ENCODE measurements at places on chromosomes 1 and 21.

DNA sequence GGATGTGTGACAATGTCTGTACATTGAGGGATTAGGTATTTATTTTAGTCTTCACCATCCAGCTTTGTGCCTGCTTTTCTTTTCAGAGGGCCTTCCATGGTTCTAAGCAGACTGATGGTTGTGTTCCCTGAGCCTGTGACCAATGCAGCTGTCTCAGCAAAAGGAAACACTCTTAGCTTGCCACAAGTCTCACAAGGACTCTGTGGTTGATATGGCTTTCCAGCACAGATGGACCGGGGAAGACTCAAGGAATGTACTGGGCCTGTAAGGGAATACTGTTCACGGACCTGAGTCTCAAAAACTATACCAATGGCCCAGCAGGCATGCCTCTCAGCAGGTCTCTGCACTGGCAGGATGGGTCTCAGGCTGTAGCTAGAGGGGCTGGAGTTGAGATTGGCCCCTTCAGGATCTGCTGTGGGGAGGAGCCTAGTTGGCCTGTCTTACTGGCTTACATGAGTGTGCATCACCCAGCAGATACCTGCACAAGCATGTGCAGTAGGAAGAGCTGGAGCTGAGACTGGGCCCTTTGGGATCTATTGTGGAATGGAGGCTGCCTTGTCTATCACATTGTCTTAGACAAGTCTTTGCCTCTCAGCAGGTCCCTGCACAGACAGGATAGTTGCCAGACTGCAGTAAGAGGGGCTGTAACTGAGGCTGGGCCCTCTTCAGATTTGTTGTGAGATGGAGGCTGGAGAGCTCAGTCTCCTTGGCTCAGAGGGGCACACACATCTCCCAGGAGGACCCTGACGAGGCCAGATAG, 52.0 kb upstream of the PDC start:
- DNase-seq, result no peak

- no peak for DNase-seq
Observed at GRCh38 chr1:89660224-89661061, 27.5 kb downstream of the LRRC8C start.

- no peak for DNase-seq
Observed at GRCh38 chr1:1776672-1777582, 1.3 kb downstream of the NADK start.

GRCh38 chr21:43206231-43207042, 37.6 kb downstream of the CRYAA start:
- no peak for DNase-seq

- DNase-seq, result no peak
Observed at GRCh38 chr21:46636181-46636512, 673 bp downstream of the PRMT2 start.

GRCh38 chr1:60866226-60866900, 216.0 kb upstream of the NFIA start:
- no peak for DNase-seq

DNA sequence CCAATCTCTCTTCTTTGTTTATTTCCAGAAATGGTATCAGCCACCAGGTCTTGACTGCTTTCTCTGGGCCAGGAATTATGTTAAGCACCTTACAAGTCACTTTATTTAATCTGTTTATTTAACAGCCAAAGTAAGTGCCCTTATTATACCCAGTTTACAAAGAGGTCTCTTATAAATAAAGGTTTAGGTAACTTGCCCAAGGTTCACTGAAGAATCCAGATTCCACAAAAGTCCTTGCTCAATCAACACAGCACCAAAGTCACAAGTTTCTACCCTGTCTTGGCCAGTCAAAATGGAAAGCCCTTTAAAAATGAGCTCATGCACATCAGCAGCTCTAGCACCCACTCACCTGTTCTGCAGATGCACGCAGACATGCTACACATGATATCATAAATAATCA, 28.0 kb upstream of the ATP1A1 start:
- no peak for DNase-seq

DNA sequence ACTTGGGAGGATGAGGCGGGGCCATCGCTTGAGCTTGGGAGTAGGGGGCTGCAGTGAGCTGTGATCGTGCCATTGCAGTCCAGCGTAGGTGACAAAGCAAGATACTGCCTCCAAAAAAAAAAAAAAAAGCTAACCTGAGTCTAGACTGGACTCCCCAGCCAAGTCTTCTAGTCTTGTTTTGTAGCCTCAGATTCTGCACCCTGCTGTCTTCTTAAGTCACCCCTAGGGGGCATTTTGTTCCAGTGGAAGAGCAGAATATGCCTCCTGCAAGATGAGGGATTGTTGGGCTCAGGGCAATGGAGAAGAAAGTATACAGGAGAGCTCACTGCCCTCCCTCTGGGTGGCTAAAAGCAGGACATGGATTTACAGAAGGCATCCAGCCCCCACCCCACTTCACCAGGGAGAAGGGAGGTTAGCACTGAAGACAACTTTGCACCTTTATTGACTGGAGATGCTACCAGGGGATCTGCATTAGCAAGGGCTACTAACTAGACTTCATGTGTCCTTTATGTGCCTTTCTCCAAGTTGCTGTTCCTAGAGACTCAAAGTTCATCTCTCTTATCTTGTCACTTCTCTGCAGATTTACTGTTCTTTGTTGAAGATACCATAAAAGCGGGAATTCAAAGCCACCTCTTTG, 15.3 kb upstream of the RNF187 start:
- DNase-seq, result no peak

DNA sequence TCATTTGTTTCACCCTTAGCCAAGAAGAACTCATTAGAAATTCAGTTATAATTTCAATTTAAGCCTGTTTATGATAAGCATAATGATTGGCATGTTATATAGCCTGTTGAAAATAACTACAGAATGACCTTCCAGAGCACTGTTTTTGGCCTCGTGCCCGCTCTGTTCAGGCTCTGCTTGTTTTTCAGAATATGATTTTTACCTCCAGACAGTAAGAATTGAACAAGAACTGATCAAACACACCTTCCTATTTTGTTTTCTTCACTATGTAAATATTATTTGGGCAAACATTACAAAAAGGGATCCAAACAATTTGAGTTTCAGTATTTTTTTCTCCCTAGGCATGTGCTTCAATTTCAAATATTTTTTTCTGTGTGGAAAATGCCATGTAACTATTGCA, 48.1 kb upstream of the ANGPTL1 start:
- DNase-seq, result no peak

DNA sequence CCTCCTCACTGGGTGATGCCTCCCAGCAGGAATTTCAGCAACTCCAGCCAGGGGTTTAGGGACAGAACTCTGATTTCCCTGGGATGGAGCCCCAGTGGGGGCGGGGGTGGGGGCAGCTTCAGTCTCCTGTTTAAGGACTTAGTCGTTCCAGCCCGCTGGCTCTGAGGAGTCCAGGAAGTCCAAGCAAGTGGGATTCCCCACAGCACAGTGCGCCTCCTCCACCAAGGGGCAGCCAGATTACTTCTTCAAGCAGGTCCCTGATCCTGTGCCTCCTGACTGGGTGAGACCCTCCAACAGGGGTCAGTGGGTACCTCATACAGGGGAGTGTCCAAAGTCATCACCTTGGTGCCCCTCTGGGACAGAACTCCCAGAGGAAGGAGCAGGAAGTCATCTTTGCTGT, 1438.4 kb upstream of the B3GALT2 start:
- DNase-seq, result no peak

DNA sequence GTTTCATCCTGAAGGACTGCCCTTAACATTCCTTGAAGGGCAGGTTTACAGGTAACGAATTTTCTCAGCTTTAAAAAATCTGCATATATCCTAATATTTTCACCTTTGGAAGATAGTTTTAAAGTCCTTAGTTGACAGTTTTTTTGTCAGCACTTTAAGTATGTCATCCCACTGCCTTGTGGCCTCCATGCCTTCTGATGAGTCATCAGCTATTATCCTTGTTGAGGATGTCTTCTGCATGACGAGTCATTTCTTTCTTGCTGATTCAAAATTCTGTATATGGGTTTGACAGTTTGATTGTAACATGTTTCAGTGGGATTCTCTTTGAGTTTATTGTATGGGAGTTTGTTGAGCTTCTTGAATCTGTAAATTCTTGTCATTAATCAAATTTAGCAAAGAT, 500.6 kb downstream of the DISC1 start:
- peak; percentile 52 for DNase-seq

GRCh38 chr1:21335750-21336224, 45.5 kb upstream of the ECE1 start:
- DNase-seq, result no peak

DNA sequence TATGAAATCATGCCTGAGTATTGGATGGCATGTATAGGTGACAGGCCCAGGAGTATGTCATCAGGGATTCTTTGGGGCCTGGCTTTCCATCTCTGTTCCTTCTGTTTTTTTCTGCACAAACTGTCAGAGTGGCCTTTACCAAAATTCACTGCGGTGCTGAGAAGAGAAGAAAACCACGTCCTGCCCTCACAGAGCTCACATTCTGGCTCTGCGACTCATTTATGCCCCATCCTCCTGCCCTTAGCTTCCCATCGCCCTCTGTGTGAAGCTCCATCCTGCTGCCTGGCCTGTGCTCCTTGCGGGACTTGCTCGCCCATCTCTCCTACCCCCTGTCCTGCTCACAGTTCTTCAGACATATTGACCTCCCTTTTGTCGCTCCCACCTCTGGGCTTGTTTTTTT, 73.4 kb downstream of the HUNK start:
- no peak for DNase-seq

- no peak for DNase-seq
Observed at GRCh38 chr1:236951672-236952071, 52.6 kb downstream of the MT1HL1 start.

DNA sequence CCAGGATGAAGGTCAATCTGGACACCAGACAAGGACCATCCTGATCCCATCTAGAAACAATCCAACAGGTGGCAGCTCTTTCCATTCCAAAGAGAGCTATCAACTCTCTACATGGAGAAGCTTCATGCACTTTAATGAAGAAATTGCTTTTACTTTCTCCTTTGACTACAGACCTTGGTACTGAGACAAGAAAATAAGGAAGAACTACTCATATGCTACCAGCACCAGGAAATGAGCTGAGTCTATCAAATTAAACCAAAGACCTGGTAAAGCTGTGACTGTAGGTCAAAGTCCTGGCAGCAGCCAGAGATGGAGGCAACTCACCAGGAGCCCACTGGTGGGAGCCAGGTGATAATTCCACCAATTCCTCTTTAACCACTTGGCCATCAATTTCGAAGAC, 64.3 kb upstream of the LRRC8B start:
- no peak for DNase-seq

DNA sequence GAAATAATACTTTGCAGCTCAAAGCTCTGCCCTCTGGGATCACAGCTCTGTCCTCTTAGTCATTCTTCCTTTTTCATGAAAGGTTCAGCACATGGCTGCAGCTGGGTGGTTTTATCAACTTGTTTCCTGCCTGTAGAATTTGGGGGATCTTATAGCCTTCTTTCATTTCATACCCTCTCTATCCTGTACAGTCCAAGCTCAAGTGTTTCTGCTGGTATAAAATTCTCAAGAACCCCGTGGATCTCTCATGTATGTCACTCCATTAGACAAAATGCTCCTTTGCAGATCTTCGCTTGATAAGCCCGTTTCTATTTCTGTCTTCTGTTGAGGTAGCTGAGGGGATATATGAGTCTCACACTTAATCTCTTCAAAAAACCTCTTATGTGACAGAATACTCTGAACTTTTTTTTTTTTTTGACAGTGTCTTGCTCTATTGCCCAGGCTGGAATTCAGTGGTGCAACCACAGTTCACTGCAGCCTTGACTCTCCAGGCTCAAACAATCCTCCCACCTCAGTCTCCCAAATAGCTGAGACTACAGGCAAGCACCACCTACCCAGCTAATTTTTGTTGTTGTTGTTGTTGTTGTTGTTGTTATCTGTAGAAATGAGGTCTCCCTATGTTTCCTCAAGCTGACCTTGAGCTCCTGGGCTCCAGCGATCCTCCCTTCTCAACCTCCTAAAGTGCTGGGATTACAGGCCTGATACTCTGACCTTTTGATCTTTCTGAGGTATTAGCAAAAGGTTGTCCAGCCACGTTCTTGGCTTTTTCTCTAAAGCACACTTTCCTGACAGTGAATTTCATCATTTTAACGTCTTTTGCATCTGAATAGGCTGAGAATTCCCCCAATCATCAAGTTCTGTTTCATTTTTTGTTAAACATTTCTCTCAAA, 24.6 kb upstream of the COL9A2 start:
- no peak for DNase-seq

DNA sequence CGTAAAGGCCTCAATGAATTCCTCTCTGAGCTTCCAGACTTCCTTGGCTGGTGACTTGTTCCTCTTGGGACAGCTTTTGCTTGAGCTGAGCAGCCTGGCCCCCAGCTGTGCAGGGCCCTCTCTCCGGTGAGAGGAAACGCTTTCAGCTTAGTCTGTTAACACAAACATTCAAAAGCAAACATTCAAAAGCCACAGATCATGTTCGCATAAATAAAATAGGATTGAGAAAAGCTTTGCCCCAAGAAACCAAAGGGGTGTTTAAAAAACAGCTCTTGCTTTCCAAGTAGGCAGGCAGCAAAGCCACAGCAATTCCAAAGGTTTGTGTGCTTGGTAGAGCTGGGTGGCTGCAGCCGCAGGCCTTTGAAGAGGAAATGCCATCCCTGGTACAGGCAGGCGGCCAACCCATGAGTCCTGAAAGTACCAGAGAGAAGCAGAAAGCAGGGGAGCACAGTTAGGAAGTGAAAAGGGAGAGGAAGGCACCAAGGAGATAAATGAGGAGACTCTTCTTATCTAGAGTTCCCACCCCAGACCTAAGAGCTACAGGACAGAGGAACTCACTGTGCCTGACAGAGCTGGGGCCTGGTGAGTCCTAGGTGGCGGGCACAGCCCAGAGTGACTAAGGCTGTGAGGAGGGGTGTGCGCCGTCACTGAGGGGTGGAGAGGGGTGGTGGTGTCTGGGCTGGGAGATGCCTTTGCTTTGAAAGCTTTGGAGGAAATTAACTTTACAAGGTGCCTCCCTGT, 48.4 kb downstream of the CCN1 start:
- DNase-seq, result peak; percentile 72

GRCh38 chr21:46064870-46065214, 33.1 kb upstream of the COL6A2 start:
- no peak for DNase-seq

- DNase-seq, result peak; percentile 70
Observed at GRCh38 chr1:29706936-29707335, 470.6 kb downstream of the PTPRU start.

- DNase-seq, result no peak
Observed at GRCh38 chr21:23633447-23633940, 1973.8 kb downstream of the MRPL39 start.

GRCh38 chr21:33971492-33972013, 55.9 kb upstream of the ATP5PO start:
- DNase-seq, result no peak

- no peak for DNase-seq
Observed at GRCh38 chr1:167148421-167148820, 54.5 kb downstream of the STYXL2 start.

GRCh38 chr1:12434174-12434573, 183.8 kb downstream of the DHRS3 start:
- DNase-seq, result peak; percentile 27

- DNase-seq, result no peak
Observed at GRCh38 chr1:152179566-152179965, 20.5 kb upstream of the RPTN start.

Data from hepatic stellate cell (primary cell).